ENCODE measurements at places on chromosomes 1 and 21. TPM values are rescaled to one million over a fixed set of nuclear protein-coding genes. Genes with fewer than 3 reads are reported as not detected.

- no peak for DNase-seq
These were observed 181.6 kb downstream of the RASAL2 start for GRCh38 chr1:178275553-178275952.

DNA sequence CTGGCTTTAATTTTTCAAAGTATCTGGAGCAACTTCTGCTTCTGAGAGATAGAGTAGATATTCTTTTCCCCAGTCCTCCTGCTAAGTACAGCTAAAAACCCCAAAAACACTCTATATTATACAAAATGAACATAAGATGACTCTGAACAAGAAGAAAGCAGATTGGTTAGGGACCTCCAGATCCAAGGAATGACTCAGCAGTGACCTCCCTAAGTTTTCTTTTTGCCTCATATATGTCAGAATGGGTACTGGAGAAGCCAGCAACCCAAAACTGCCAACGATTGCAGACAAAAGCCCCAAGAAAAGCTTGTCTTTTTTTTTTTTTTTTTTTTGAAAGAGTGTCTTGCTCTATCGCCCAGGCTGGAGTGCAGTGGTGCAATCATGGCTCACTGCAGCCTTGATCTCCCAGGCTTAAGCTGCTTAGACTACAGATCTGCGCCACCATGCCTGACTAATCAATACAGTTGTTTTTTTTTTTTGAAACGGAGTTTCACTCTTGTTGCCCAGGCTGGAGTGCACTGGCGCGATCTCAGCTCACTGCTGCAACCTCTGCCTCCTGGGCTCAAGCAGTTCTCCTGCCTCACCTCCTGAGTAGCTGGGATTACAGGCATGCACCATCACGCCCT lies 22.7 kb downstream of the NDUFS5 start:
- no peak for DNase-seq

DNA sequence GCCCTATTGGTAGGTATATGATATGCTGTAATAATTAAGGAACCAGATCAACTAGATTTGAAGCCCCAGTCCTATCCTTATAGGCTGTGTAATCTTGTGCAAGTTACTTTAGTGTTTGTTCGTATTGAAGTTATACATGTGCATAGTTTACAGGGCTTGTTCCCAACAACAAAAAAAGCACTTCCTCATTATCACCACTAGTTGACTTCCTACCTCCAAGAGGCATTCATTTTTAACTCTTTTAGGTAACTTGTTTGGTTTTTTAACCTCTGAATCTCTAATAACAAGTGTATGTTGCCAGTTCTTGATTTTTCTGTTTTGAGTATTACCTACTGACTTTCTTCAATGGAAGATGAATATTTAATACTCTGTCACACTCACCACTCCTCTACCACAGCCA lies 71.9 kb downstream of the ST3GAL3 start:
- no peak for DNase-seq

- DNase-seq, result no peak
These were observed 60.0 kb upstream of the VTCN1 start for GRCh38 chr1:117270679-117271078.

DNA sequence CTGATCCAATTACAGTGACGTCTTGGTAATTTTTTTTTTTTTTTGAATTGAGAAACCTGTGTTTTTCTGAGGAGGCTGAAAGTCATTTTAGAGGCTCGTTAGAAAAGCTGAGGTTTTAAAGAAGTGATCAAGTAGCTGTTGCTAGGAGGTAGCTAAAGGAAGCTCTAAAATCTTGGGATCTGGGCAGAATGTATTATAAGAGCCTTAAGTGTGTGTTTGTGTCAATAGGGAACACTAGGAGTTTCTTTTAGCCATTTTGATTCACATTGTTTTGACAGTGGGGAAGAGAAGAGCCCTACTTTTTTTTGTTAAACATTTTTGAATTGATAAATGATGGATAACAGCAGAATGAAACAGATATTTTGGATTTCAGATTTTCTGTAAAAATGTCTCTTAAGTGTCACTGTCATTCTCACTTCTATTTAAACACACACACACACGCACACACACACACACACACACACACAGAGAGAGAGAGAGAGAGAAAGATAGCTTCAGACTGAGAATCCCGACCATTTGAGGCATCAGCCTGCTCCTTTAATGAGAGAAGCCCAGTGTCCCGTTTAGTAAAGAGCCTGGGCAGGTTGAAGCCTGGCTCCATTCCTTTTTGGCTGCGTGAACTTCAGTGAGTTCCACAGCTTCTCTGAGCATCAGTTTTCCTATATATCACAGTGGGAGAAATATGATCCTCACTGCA lies 79.1 kb upstream of the GPR88 start:
- DNase-seq, result no peak

NOTCH2 gene
- total RNA-seq, result 45.8 TPM
